Tongue (tissue), 3 donors: ENCODE measurements at places on chromosomes 6 and 20. TPM values are rescaled to one million over a fixed set of nuclear protein-coding genes. Genes with fewer than 3 reads are reported as not detected.

The RFX6 gene
- total RNA-seq = not detected

The AGPAT4 gene
- total RNA-seq = 11.4 TPM

The SGK2 gene
- 1.2 TPM for total RNA-seq

The BPI gene
- 0.21 TPM for total RNA-seq

The TTK gene
- total RNA-seq = 16.6 TPM

The SLC22A3 gene
- total RNA-seq = 41.6 TPM

The SLC26A8 gene
- not detected for total RNA-seq

The HLA-DQA1 gene
- not detected for total RNA-seq

The SAPCD1 gene
- not detected for total RNA-seq

The ADGB gene
- 0.10 TPM for total RNA-seq

The TEAD3 gene
- 19.4 TPM for total RNA-seq

The LRRC1 gene
- 19.1 TPM for total RNA-seq

The DYNLT2 gene
- total RNA-seq = 5.7 TPM

The FUCA2 gene
- total RNA-seq = 23.0 TPM

The GJA1 gene
- 102 TPM for total RNA-seq

The GJA10 gene
- total RNA-seq = not detected

The RBM24 gene
- total RNA-seq = 201 TPM
